ENCODE measurements at places on chromosomes 13 and 19. TPM values are rescaled to one million over a fixed set of nuclear protein-coding genes. Genes with fewer than 3 reads are reported as not detected.

RELB gene
- 30.5 TPM for total RNA-seq

ABHD17A gene
- total RNA-seq: 20.2 TPM

GRK1 gene
- total RNA-seq: 0.19 TPM

ZNF569 gene
- 4.5 TPM for total RNA-seq
